ENCODE measurements at places on chromosomes 11 and 22.

DNA sequence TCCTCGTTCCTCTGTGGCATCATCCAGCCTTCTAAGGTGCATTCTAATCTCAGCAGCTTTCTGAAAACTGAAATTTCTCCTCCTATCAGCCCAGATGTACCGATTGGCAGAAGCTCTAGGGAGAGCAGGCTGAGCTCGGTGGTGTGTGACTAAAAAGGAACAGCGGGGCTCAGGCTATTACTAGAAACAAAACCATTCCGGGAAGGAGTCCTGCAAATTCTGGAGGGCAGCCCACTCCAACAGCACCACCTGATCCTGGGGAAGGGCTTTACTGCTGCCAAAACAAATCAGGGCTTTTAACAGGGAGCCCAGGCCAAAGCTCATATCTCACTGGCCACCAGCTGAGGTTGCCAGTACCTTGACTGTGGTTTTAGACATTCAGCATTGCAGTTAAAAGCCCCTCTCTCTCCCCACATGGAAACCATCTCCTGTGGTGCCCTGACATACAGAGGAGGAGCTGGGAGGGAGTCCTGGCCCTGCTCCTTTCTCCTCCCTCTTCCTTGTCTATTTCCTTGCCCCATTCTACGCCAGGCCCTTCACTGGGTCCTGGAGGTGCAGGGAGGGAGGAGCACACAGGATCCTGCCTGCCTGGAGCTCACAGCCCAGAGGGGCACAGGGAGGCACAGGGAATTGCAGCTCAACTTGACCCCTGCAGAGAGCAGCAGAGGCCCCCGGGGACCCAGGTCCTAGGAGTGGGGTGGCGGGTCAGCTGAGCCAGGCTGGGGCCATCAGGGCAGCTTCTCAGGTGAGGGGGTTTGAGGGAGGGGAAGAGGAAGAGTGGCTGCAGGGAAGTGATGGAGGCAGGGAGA is 889 bp downstream of the PLAAT4 start:
- no peak for DNase-seq

GRCh38 chr22:27799015-27799826 is 2.3 kb downstream of the MN1 start:
- no peak for DNase-seq

GRCh38 chr11:74341921-74342320 is 30.5 kb upstream of the P4HA3 start:
- no peak for DNase-seq

DNA sequence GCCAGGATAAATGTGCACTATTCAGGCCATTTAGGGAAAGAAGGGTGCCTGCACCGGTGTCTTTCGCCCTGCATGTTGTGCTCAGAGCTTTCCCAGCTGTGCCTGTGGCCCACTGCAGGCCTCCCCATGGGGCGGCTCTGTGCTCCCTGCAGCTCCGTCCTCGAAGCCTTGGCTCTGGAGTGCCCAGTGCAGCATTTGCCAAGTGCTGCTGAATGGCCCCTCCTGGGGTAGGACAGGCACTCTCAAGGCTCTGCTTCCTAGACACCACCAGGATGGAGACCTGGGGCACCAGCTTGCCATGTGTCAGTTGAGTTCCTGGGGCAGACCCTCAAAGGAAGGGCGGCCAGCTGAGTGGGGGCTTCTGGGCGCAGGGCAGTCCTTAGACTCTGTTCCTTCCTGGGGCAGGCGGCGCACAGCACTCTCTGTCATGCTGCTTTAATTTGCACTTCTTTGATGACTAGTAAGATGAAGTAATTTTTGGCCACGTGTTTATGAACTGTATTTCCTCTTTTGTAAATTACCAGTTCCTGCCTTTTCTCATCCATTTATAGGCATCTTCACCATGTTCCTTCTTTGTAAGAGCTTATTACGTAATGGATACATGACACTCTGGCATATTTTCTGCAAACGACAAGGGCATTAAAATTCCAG is 32.1 kb upstream of the GNB1L start:
- no peak for DNase-seq

GRCh38 chr22:24107661-24108060 is 73.6 kb upstream of the SUSD2 start:
- DNase-seq, result no peak

DNA sequence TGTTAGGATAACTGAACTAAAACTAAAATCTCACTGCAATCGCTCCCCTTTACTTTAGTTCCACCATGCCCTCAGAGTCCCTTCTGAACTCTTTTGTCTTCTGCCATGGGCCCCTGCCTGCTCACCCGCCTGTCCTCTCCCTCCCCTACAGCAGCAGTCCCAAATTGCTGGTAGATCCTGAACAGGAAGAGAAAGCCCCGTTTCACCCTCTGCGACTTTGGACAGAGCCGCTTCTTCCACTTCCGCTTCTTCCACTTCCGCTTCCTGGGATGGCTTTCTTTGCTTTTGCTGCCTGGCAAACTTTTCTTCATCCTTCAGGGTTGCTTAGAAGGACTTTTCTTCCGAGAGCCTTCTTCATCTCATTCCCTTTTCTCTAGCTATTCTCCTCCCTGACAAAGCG is 35.7 kb upstream of the TLCD5 start:
- no peak for DNase-seq

DNA sequence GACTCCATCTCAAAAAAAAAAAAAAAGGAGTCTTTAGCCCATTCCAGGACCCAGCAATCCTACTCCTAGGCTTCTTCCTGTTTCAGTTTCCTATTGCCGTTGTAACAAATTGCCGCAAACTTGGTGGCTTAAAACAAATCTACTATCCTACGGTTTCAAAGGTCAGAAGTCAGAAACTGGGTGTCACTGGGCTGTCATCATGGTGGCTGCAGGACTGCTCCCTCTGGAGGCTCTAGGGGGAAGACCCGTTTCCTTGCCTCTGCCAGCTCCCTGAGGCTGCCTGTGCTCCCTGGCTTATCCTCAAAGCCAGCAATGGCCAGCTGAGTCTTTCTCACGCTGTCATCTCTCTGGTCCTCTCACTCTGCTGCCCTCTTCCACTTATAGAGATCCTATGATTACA is 8.7 kb upstream of the DAGLA start:
- DNase-seq, result no peak

DNA sequence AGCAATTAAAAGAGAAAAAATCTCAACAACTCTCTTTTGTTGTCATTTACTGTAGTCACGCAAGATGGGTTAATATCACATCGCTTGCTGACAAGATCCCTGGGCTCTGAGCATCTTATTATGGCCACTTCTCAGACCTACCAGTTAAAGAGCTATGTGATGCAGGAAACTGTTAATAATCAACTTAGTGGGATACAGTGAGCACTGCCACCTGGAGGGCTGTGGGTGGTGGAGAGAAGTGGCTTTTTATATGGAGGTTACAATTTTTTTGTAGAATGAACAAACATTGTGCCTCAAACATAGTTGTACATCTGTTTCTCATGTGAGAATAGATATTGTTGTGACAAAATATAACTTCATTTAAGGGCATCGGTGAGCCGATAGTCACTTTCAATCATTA is 181.0 kb downstream of the TENM4 start:
- no peak for DNase-seq

- no peak for DNase-seq
These were observed 1104.8 kb downstream of the DLG2 start for GRCh38 chr11:84522331-84522730.

GRCh38 chr22:46406349-46406748 is 70.8 kb downstream of the TRMU start:
- DNase-seq, result no peak

DNA sequence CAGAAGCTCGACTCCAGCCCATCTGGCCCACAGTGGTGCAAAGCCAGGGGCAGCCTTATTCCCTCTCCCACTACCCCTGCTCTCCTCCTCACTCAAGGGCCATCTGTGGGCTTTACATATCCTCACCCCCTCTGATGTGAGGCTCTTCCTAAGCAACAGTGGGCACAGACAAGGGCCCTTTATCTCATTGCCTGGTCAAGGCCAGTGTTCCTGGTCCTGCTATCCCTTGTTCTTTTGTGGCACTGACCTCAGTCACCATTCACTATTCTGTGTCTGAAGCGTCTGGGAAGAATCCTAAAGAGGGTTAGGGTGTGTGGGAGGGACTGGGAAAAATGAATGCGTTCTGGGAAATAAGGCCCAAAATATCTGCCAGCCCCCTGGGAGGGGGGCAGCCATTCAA is 7.3 kb downstream of the DNAL4 start:
- DNase-seq, result no peak

- DNase-seq, result no peak
These were observed 2.2 kb downstream of the PNPLA2 start for GRCh38 chr11:820655-821511.

- no peak for DNase-seq
These were observed 149.6 kb upstream of the MTNR1B start for GRCh38 chr11:92819830-92820229.

DNA sequence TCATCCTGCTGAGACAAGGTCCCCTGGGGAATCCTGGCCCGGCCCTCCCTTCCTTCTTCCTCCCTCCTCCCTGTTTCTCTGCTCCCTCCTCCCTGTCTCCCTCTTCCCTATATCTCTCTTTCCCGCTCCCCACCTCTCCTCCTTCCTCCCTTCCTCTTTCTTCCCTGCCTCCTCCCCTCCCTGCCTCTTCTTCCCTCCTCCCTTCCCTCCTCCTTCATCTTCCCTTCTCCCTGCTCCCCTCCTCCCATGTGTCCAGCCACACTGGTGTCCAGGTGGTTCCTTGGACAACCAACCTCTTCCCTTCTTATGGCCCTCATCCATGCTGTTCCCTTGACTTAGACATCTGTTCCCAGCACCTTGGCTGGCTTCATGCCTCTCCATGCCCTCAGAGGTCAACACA is 258.1 kb downstream of the MN1 start:
- DNase-seq, result no peak

DNA sequence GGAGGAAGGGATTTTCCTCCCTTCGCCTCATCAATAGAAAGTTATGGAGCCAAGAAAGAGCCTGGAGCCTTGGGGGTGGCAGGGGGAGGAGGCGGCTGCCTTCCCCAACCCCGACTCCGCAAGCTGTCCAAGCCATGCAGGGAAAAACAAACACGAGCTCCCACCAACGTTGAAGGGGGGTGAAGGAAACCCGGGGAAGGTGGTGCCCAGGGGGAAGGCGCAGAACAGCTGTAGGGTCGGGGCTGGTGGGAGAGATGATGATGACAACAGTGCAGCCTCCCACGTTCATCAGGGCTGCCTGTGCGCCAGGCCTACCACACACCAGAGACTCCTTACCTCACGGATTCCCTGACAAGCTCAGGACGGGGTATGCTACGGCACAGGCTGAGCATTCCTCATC is 73.5 kb downstream of the SCUBE1 start:
- no peak for DNase-seq

- no peak for DNase-seq
These were observed 96.0 kb upstream of the BDNF start for GRCh38 chr11:27795955-27796861.

- no peak for DNase-seq
These were observed 883.9 kb downstream of the BRD1 start for GRCh38 chr22:48943567-48944432.

GRCh38 chr11:62545437-62546243 is 966 bp downstream of the AHNAK start:
- DNase-seq, result peak; percentile 81

DNA sequence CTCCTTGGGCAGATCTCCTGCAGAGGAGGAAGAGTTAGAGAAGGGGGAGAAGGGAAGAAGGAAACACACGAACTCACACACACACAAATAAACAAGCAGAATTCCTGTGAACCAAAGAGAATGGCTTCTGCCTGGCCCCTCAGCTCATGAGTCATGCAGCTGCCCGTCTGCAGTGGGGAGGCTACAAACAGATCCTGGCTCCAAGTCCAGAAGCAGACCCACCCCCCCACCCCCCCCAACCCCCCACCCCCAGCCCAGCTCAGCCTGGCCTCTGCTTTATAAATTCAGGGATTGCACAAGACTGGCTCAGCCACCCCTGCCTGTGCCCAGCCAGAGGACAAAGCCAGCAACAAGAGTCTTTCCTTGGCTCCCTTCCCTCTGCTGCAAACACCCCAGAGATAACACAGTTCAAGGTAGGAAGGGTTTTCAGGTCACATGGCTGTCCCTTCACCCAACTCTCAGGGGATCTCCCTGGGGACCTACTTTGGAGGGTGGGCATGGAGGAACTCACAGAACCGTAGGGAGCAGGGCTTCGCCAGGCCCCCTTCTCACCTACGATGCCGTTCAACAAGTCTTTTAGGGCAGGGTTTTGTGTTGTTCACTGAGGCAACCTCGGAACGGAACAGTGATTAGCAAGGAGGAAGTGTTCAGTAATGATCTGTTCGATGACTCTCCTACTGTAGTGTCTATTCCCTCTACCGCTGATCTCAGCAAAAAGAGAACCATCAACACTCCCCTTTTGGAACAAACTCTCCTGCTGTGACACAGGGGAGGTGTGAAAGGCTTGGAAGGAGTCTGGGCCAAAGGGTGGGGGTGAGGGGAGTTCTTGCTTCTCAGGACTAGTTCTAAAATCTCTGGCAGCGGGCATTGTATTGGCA is 35.5 kb downstream of the RPL27A start:
- DNase-seq, result no peak

DNA sequence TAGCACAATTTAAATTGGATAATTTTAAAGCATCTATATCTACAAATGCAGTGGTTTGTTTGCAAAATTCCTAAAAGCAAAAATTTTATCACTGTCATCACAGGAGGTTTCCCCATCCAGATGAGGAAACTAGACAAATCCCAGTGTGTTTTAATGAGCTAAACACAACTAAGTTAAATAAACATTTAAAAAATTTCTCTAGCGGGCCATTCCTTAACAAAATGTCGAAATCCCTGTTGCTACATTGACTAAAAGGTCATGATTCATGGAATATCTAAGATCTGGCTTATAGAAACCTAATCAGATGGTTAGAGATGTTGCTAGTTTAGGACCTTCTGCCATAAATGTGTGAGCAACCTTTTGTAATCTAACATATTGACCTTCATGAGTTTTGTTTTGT is 107.3 kb upstream of the BDNF start:
- DNase-seq, result no peak

DNA sequence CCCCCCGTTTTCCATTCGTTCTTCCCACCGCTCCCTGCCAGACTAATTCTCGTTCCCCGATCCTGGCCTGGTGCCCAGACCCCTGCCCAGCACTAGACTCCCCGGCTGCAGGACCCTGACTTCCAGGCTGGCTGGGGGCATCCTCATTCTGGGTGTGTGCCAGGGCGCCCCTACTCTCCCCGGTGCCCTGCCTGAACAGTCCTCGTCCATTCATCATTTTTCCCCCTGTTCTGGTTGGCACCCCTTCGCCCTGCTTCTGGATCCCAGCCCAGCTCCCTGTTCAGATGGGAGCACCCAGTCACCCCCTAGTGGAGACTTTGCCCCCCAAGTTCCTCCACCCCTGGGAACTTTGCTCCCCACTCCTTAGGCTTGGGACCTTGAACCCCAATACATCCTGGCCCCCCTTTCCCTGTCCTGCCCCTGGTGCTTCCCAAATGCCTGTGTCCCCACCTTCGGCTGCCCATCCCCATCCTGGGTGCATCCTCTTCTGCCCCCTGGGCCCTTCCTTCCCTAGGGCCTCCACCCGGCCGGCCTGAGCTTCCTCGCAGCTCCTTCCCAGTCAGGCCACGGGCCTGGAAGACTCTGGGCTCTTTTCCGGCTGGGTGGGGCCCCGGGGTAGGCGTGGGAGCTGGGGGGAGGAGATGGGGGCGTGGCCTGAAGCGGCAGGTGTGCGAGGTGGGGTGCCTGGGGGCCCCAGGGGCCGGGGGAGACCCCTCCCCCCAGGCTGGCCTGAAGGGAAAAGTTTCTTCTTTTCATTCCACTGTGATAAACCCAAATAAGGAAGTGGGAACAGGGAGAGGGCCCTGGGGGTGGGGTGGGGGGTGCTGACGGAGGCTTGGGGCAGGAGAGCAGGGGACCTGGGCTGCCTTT is 908 bp downstream of the PLCB3 start:
- no peak for DNase-seq

Measured in NCI-H526 treated with DMSO at 0.1 percent for 48 hours (cell line).